Mesangial cell (primary cell): ENCODE measurements at places on chromosomes 6 and 20. TPM values are rescaled to one million over a fixed set of nuclear protein-coding genes. Genes with fewer than 3 reads are reported as not detected.

DOK5 gene
- total RNA-seq = 1.3 and 6.2 TPM in 2 replicates

BNIP5 gene
- not detected in 2 replicates for total RNA-seq

ALDH8A1 gene
- total RNA-seq = 0.51 TPM in 1 of 2 replicates, not detected in the other

TINAG gene
- 0.16 and 4.6 TPM in 2 replicates for total RNA-seq

CLPSL2 gene
- not detected in 2 replicates for total RNA-seq
